ENCODE measurements at places on chromosomes 7 and 10.
A peak's percentile ranks its signal among the peaks of the same experiment; 100 is the strongest.

DNA sequence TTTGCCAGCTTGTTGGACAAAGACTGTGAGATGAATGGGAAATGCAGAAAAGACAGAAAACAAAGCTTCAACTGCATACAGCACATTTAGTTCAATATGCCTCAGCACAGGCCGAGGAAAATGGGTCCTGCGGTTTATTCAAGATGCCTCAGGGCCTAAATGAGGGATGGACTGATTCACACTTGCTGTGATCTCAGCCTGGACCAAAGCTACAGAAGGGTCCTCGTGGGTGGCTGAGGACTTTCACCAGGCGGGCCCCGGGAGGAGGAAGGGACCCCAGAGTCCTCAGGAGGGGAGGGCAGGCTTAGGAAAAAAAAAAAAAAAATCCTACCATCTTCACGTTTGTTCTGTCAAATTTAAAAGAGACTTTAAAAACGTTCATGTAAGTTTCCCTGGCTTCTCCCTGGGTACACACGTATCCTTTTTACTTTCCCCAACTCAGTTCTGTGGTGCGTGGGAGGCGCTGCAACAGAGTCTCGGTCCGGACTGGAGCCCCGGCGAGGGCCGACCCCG lies 624 bp upstream of the ZNF783 start:
- DNase-seq: peak; percentile 47

- DNase-seq: peak; percentile 27
Observed at GRCh38 chr7:2037808-2038522, 194.8 kb downstream of the MAD1L1 start.

DNA sequence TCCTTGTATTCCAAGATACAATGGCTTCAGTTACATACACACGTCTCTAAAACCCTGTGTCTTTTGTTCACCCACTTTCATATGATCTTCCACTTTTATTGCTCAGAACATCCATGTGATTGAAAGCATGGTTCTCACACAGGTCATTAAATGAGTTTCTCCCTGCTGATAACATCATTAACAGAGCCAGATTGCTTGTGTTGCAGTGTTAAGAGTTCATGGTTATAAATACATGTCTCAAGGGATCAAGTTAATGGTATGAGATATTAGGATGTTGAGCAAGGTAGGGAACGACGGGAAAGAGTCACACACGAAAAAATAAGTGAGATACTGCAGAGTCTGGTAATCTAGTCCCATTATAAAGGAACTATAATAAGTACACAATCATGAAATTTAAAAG lies 861.5 kb downstream of the SORCS1 start:
- DNase-seq: no peak

DNA sequence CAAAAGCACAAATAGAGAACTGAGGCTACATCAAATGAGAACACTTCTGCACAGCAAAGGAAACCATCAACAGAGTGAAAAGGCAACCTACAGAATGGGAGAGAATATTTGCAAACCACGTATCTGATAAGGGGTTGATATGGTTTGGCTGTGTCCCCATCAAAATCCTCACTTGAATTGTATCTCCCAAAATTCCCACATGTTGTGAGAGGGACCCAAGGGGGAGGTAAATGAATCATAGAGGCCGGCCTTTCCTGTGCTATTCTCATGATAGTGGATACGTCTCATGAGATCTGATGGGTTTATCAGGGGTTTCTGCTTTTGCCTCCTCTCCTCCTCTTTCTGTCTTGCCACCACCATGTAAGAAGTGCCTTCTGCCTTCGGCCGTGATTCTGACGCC lies 120.6 kb upstream of the FRMD4A start:
- DNase-seq: no peak

DNA sequence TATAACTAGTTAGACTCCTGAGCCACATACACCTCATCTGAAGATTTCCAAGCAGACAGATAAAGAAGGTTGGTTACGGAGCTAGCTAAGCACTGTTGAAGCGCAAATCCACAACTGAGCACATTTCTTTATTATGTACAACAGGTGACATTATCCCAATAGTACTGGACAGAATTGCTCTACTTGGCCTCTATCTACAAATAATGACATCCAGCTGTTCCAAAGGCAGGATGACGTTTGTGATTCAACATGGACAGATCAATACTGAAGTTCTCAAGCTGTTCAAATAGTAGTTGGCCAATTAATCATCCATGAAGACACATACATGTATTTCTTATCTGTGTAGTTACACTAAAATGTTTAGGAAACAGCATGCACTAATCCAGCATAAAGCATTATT lies 101.0 kb downstream of the UBE2H start:
- no peak for DNase-seq

- DNase-seq: no peak
Observed at GRCh38 chr7:35992436-35992835, 160.6 kb upstream of the EEPD1 start.

DNA sequence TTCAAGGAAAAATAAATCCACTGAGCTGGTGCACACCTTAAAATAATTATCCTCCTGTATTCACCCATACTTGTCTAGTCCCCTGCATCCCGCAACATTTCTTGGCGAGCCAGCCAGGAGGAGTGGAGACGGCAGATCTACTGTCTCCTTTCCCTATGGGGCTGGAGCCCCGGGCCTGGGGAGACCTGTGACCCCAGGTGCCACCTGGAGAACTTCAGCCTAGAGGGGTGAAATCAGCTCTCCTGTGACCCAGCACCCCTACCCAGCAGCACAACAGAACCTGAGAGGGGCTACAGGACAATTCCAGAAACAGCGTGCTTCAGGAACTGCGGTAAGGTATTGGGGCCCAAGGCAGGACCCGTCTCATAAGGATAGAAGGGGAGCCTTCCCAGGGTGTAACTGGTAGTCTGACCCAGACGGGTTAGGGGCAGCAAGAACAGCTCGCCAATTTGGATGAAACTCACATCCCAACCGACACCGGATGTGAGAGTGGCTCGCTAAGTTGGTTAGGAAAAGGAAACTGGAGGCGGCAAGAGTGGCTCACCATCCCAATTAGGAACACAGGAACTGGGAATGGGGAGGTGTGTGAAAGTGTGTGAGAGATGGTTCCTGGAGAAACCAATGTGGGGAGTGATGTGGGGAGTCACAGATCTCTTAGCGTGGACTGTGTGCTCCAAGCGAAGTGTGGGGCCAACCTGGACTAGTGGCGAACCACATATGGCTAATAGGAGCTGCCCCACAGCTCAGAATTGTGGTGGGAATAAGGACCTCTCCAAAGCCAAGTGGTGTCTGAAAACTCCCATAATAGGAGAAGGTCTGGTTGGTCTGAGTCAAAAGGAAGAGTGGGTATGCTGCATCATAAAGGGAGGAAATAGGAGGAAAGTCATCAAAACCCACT lies 15.1 kb upstream of the DENND2A start:
- no peak for DNase-seq

DNA sequence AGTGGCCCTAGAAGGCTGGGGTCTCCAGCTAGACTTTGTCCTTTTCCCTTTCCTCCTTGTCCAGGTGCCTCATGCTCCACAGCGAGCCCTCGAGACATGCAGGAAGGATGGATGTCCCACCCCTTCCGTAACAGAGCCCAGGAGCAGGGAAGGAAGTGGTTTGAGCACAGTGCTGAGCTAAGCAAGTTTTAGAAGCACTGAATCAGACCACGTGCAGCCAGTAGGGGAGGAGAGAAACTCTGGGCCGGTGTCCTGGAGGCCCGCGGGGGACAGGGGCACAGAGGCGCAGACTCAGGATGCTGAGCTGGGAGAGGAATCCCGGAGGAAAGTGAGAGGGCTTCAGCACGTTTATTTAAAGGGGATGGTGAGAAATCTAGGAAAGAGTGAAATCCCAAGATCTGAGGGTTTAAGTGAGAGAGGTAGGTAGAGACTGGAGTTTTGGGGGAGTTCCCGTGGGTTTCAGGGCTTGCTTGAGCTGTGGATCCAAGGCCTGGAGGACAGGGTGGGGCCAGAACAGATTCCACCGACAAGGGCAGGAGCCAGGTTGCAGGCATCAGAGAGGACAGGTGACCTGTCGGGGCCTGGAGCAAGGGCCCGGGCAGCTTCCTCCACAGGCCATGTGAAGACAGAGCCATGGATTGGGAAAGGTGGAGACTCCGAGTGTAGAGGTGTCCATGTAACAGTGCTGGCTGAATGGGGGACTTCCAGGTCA lies 4.4 kb upstream of the IRF5 start:
- peak; percentile 80 for DNase-seq

DNA sequence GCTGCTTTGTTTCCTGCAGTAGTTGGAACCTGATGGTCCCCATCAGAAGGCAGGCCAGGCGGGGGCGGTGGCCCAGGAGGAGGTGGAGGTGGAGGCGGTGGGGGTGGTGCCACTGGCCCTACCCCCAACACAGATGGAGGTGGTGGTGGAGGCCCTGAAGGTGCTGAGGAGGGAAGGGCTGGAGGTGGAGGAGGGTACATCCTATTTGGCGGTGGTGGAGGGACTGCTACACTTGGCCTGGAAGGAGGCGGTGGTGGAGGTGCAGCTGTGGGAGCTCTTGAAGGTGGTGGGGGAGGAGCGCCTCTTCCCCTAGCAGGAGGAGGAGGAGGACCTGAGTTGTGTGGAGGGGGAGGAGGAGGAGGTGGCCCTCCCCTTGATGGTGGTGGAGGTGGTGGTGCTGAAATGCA lies 36.8 kb downstream of the LMOD2 start:
- DNase-seq: no peak

GRCh38 chr7:150850273-150850672 lies 2.0 kb upstream of the AOC1 start:
- peak; percentile 3 for DNase-seq

GRCh38 chr10:110966146-110966545 lies 46.7 kb downstream of the SHOC2 start:
- DNase-seq: no peak

DNA sequence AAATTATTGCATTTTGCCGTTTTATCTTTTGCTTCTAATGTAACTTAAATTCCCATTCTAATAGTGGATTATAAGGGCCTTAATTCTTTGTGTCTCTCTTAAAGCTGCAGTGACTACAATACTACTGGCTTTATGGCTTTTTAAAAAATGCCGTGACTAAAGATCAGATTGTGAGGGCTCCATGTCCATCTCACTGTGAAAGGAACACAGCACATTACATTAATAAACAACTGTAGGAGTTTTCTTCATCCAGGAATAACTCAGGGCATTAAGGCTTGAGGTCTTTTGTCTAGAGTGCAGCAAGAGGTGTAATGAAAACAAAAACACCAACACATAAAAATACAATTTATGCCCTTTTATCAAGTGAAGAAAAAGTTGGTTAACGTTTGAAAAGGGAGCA lies 205.3 kb downstream of the SKAP2 start:
- DNase-seq: no peak

- no peak for DNase-seq
Observed at GRCh38 chr10:131034451-131034850, 277.1 kb downstream of the TCERG1L start.

GRCh38 chr10:78139341-78139740 lies 105.7 kb downstream of the RPS24 start:
- DNase-seq: no peak

GRCh38 chr10:119364645-119365600 lies 157.6 kb downstream of the GRK5 start:
- DNase-seq: no peak

GRCh38 chr7:29565634-29565981 lies 2.0 kb downstream of the PRR15 start:
- no peak for DNase-seq

DNA sequence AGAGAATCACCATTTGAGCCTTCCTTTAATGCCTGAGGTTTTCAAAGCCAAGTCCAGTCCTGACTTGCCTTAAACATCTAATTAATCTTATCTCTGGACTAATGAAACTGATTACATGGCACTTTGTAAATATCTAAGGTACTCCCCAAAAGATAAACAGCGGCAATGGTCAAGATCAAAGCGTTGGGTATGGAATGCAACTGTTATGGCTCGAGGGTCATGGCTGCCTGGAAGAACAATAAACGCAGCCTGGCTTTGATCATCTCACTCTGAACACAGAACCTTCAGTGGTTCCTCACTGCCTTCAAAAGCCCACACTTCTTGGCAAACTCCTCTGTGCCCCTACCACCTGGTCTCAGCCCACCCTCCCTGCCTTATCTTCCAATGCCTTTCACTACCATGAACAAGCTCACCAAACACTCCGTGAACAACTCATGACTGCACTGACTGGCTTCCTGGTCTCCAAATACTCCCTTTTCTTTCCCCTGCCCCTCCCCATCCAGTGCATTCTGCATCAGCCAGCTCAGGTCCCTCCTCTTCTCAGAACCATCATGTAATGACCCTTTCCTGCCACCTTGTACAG lies 150.2 kb upstream of the NFE2L3 start:
- no peak for DNase-seq

- no peak for DNase-seq
Observed at GRCh38 chr7:19900118-19900517, 126.7 kb upstream of the TMEM196 start.

- peak; percentile 42 for DNase-seq
Observed at GRCh38 chr7:43650457-43651052, 67.6 kb downstream of the STK17A start.

GRCh38 chr7:85000735-85001350 lies 186.0 kb downstream of the SEMA3D start:
- no peak for DNase-seq

GRCh38 chr7:134365341-134366054 lies 48.8 kb upstream of the SLC35B4 start:
- no peak for DNase-seq

DNA sequence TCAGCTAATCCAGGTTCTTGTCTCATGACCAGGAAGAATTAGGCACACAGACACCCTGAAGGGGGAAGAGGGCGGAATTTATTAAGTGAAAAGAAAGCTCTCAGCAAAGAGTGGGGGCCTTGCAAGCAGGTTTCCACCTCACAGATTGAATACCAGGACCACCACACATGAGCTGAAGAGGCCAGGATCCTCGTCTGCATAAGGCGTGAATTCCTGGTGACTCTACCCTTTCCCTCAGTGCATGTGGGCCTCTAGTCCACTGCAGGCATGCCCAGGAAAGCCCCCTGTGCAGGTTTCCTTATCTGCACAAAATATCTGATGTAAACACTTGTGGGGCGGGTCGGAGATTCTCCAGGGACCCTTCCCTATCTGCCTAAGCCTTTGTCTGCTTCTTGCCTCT lies 782.1 kb upstream of the LRRN3 start:
- DNase-seq: no peak

- DNase-seq: peak; percentile 26
Observed at GRCh38 chr7:101124376-101125056, 2.4 kb upstream of the SERPINE1 start.

- DNase-seq: no peak
Observed at GRCh38 chr10:61974601-61975390, 73.3 kb downstream of the ARID5B start.

GRCh38 chr10:22633106-22633505 lies 81.3 kb downstream of the PIP4K2A start:
- DNase-seq: no peak

- DNase-seq: no peak
Observed at GRCh38 chr10:93058139-93058538, 2.5 kb upstream of the CYP26C1 start.

- DNase-seq: no peak
Observed at GRCh38 chr10:106777841-106778240, 386.7 kb downstream of the SORCS1 start.
